ENCODE measurements at places on chromosomes 1 and 21.
A peak's percentile ranks its signal among the peaks of the same experiment; 100 is the strongest.

GRCh38 chr1:199510314-199510713 is 517.2 kb upstream of the NR5A2 start:
- DNase-seq = no peak

- DNase-seq = no peak
Measured at GRCh38 chr1:221522529-221522940, 219.4 kb downstream of the DUSP10 start.

DNA sequence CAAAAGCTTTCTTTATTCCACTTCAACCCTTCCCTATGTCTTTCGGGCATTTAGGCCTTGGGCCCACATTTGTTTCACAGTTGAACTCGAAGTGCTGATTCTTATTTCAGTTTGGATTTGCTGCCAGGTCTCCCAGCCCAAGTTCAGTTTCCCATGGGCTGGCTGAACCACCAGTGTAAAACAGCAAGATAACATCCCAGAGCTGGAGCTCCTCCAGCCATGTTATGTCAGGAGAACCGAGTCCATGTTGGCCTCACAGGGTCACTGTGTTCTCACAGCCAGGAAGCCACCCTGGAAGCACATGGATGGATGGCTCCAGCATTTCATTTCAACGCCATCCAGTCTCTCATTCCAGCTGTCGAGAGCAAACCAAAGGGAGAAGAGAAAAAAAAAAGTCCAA is 45.2 kb upstream of the RXRG start:
- no peak for DNase-seq

DNA sequence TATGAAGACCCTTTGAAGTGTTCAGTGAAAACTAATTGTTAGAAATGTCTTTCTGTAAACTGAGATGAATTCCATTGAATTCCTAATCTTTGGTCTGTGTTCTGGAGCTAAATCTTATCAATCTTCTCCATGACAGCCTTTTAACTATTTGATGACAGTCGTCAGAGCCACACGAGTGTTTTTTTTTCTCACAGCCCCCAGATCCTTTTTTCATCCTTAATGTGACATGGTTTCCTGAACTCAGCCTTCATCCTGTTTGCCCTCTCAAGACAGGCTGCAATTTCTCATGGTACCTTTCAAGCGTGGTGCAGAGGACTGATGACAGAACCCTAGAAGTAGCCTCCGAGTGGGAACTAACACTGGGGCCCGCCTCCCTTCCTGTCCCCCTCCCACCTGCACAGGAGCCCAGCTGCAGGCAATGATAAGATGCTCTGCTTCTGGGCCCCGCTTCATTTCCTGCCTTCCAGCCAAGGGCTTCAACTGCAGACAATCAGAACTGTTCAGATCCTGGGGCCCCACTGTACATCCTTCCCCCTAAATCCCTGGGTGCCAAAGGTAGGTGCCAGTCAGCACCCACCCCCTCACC is 114.6 kb upstream of the VAV3 start:
- no peak for DNase-seq

DNA sequence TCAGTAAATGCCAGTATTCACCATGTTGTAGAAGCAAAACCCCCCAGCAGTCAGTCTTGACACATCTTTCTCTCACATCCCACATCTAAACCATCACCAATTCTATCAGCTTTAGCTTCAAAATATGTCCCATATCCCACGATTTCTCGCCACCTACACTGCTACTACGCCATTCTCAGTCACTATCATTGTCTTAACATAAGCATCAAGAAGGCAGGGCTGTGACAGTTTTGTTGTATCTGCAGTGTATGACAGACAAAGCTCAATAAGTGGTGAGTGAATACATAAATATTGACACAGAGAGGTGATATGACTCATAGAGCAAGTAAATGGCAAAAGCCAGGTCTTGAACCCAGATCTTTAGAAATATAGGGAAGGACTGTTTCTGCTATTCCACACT is 59.9 kb downstream of the JAK1 start:
- DNase-seq = no peak

GRCh38 chr1:160993544-160994193 is 27.3 kb downstream of the F11R start:
- no peak for DNase-seq

DNA sequence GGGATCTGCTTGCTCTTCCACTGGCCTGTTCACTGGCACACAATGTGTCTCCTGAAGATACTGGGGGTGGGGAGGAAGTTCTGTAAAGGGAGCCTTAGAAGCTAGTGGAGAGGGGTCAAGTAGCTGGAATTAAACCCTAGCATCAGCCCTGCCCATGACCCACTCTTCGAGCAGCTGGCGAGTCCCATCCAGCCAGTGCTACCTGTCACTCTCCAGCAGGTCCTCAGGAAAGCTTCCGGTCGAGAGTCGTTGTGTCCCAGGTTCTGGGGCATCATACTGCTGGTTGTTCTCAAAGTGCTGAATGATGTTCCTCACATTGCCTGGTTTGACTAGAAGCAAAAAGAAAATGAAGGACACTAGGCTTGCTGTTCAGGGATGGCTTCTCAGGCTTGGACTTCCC is 30.9 kb downstream of the LRRC71 start:
- no peak for DNase-seq

DNA sequence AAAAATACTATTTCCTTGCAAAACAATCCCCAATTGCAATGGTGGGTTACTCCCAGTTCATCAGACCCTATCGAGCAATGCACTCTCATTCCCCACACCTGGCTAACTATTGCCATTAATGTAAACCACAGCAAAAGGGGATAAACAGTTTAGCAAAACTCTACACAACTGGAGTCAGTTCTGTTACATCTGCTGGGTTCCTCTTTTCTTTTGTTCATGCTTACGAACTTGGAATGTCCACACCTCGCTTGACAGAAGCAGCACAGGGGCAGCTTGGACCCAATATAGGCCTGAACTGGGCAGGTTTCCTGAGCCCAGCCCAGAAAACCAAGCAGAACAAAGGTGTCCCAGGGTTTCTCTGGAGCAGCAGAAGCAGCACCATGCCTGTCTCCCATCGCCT is 57.4 kb downstream of the ADSS2 start:
- no peak for DNase-seq

GRCh38 chr1:203769505-203770343 is 4.7 kb downstream of the LAX1 start:
- DNase-seq = peak; percentile 29

- no peak for DNase-seq
Measured at GRCh38 chr1:181397845-181398244, 85.5 kb upstream of the CACNA1E start.

DNA sequence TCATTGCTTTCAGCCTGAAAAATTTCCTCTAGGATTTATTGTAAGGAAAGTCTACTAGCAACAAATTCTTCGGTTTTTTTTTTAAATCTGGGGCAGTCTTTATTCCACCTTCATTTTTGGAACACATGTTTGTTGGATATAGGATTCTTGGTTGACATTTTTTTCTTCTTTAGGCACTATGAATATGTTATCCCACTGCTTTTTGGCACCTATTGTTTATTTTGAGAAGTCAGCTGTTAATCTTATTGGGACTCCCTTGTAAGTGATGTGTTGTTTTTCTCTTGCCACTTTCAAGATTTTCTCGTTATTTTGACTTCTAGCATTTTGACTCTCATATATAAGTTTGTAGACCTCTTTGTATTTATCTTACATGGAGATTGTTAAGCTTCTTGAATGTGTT is 99.3 kb downstream of the NPHS2 start:
- no peak for DNase-seq

GRCh38 chr1:209646558-209646957 is 5.7 kb downstream of the LAMB3 start:
- no peak for DNase-seq

DNA sequence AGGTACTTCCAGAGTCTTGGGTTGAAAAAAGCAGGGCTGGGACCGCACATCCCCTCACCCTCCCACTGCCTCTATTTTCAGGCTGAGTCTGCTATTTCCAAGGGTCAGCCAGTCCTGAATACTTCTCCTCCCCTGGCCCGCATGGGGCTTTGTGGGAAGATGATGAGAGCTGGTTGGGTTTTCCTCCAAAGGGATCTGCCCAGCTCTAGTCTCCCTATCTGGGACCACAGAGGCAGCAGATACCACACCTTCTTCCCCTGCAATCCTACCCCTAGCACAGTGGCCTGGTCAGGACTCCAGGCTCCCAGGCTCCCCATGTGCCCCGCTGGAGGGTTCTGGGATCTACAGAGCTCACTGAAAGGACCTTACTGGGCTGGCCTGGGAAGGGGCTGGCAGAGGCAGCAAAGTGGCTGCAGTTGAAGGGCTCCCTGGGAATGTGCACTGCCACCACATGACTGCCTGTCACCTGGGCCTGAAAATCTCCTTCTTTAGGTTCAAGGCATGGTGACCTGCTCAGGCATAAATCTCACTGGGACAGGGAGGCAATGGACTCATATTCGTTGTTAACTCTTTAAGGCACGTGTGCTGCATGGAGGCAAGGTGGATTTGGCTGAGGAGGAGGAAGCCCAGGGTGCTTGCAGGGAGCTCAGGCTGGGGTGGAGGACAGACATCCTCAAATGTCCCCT is 13.1 kb downstream of the CACNA1S start:
- DNase-seq = no peak

All from DMS79 treated with DMSO at 0.1 percent for 48 hours (cell line).